Cerebellar nuclear complex (tissue), 1 donor: ENCODE measurements at places on chromosomes 11 and 22.
A peak's percentile ranks its signal among the peaks of the same experiment; 100 is the strongest.

GRCh38 chr22:27609451-27609888, 192.1 kb downstream of the MN1 start:
- DNase-seq: no peak

- no peak for DNase-seq
These were observed 135.3 kb downstream of the KIF18A start for GRCh38 chr11:27972522-27973170.

GRCh38 chr11:132941761-132942160, 590.5 kb downstream of the OPCML start:
- no peak for DNase-seq

- DNase-seq: no peak
These were observed 17.6 kb upstream of the GRK2 start for GRCh38 chr11:67248653-67249052.

- peak; percentile 30 for DNase-seq
These were observed at the start of gene FTH1 for GRCh38 chr11:61967116-61967923. FTH1 (minus strand) TSS chr11:61967634; CDS start chr11:61967425, 209 bp downstream.

DNA sequence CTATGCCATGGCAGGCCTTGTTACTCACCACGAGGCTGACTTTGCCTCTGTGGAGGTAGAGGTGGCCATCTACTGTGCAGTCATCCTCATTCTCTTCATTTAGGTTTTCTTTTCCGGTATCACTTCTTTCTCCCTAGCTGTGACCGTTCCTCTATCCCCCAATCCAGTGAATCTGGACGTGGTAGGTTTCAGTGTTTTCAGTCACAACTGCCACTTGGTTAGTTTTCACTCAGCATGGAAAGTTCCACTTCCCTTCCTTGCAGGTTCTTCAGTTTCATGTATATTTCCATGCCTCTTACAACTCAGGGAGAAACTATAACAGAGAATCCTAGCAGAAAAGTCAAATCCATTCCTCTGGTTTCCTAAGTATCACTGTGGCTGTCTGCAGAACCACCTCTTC, 1.9 kb downstream of the HPS4 start:
- DNase-seq: no peak

- no peak for DNase-seq
These were observed 15.7 kb upstream of the RASL10A start for GRCh38 chr22:29331213-29331612.

- no peak for DNase-seq
These were observed 7.5 kb upstream of the FOLR2 start for GRCh38 chr11:72209101-72209500.

DNA sequence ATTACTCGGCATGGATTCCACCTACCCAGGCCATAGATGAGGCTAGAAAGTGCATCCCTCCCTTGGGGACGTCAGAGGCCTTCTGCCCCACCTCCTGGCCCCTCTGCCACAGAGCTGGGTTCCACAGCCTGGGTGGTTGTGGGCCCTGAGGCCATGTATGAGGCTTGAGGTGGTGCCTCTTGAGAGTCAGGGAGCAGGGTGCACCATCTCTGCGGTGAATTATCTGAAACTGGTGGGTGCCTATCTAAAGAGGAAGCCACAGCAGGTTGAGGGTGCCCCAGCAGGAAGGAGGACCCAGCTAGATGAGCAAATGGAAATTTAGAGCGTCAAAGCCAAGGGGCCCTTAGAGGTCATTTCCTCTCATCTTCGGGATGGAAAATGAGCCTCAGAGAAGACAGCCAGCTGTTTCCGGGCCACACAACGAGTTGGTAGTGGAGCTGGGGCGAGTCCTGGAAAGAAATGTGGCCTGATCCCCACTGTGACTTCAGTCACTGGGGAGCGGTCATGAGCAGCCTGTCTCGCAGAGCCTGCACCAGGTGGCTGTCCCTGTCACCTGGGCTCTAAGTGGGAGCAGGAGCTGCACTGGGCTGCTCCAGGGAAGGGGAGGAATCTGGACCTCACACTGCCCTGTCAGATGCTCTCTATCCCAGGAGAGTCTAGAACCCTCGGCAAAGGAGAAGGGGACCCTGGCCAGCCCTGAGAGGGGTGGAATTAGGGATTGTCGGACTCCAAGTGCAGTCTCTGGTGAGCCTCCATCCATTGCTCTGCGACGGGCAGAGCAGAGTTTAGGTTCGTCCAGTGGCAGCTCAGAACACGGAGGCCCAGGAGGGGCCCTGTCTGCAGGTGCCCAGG, 7.3 kb downstream of the ADORA2A start:
- DNase-seq: no peak
